ENCODE measurements at places on chromosomes 3 and 15.

DNA sequence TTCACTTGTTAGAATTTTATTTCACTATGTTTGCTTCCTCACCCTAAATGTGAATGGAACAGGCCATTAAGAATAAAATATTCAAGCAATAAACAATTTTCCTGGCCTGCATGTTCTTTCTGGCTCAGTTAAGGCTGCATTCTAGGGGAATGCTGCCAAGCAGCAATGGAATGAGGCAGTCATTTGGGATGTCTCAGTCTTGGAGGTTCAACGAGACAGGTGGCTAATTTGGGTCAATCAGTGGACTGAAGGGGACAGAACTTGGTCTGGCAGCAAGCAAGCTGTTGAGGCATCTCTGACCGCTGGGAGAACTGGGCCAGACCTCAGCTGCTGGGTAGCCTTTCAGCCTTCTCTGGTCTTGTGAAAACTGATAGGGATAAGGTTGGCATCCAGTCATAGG is 241.6 kb downstream of the NLGN1 start:
- DNase-seq = no peak

DNA sequence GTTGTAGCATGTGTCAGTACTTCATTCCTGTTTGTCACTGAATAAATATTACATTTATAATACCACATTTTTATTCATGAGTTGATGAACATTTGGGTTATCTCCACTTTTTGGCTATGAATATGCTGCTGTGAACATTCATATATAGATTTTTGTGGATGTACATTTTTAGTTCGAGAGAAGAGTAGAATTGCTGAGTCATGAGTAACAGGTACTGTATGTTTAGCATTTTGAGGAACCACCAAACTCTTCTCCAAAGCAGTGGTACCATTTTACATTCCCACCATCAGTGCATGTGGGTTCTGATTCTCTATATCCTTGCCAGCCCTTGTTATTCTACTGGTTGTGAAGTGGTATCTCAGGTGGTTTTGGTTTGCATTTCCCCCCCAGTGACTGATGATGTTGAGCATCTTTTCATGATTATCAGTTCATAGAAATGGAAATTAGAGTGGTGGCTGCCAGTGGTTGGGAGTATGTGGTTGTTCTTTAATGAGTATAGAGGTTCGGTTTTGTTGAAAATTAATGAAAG is 59.6 kb downstream of the CCDC66 start:
- DNase-seq = no peak

GRCh38 chr3:132872711-132873110 is 150.5 kb upstream of the NPHP3 start:
- no peak for DNase-seq

DNA sequence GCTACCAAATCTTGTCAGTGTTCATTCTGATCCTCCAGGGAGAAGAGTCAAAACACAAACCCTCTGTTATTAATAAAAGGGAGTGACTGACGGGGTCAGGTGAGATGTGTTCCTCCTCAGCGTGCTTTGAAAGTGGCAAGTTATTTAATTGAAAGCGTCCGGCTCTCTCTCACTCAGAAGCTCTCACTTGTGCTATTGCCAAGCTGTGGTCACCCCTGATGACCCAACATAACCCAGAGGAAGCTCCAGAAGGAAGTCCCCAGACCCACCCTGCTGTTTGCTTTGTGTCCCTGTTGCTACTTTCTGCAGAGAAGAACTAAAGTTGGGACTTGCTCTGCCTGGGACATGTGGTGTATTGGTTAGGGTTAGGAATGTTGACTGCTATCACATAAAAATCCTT is 235.6 kb downstream of the EDEM1 start:
- DNase-seq = no peak

GRCh38 chr15:68025835-68026424 is 28.2 kb upstream of the PIAS1 start:
- DNase-seq = no peak

GRCh38 chr15:87348746-87349145 is 907.8 kb downstream of the NTRK3 start:
- no peak for DNase-seq

DNA sequence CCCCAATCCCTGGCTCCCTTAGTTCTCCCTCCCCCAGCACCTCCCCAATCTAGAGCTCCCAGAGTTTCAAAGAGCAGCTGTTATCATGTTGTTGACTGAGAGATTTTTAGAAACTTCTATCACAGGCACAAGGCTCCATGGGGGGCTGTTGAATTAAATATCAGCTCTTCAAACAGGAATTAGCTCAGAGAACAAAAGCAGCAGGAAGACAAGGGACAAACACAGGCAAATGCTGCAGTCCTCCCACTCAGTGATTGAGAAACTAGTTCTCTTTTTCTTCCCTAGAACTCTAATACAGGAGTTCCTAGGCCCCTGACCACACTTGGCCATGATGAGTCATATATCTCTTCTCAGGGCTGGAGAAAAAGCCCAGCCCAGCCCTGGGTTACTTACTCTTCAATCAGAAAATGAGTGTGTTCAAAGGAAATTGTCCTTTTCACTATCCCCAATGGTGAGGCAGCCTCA is 262.1 kb downstream of the IGSF11 start:
- no peak for DNase-seq

DNA sequence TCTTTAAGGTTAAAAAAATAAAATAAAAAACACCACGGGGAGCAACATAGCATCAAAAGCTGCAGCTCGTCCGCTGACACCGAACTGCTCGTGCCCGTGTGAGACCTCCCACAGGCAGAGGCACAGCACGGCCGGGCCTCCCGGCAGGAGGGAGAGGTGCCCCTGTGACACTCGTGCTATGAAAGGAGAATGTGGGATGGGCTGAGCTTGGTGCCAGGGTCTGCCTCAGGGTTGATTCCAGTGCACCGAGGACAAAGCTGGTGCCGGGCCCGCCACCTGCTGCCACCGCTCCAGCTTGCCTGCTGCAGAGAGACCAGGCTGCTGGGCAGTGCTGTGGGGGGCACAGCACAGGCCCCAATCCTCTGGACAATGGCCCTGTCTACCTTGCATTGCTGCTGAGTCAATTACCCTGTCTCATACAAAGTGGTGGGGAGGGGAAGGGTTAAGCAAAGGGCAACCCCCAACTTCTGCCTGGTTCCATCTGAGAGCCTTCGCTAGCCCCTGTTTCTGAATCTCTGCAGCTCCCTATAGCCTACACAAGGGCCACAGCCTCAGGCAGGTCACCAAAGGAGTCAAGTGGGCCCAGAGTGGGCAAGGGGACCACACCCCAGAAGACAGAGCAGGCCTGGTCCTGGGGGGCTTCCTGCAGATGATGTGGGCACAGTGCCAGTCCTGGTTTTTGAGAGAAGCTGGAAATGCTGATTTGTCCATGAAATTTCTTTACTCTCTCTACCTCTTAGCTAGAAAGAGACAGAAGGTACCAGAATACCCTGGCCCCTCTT is 74.0 kb upstream of the SNRPA1 start:
- DNase-seq = no peak

DNA sequence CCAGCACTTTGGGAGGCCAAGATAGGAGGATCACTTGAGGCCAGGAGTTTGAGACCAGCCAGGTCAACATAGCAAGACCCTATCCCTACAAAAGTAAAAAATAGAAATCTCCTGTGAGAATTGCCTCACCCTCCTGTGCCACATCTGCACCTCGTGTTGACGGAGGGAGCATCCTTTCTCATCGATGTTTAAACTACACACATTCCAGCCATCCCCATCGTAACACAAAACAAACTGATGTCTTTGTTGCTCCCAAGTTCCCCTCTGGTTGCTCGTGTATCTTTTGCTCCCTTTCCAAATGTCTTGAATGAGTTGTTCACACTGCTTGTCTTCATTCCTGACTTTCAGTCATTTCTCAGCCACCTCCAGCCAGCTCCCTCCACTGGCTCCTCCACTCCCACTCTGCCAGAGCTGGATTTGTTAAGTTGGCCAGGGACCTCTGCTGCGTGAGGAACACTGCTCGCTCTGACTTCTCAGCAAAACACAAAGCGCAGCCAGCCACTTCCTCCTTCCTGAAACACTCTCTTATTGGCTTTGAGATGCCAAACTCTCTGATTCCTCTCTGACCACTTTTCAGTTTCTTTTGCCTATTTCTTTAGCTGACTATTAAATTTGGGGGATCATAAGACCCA is 53.6 kb upstream of the ATP13A3 start:
- DNase-seq = no peak

- peak; percentile 19 for DNase-seq
These were observed 171.8 kb upstream of the CDIN1 start for GRCh38 chr15:36407647-36408046.

- DNase-seq = peak; percentile 36
These were observed 49.4 kb upstream of the FMN1 start for GRCh38 chr15:33243869-33244268.

GRCh38 chr3:32877598-32877997 is 59.8 kb downstream of the TRIM71 start:
- DNase-seq = no peak

DNA sequence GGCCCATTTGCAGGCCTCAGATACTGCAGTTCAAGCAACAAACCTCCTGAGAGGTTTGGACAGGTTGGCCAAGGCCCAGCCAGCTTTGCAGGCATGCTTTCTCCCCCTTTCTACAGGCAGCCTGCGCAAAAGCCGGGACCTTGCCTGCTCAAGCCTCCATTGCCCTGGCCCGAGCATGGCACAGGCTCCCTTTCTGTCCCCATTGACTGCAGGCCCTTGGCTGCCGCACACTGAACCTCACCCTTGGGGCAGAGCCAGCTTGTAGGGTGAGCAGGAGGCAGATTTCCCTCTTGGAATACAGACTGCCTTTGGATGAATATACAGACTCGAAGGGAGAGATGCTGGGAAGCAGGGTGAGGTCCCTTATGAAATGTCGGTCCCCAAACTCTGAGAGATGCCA is 461.7 kb upstream of the PROK2 start:
- DNase-seq = no peak

GRCh38 chr3:193677734-193678133 is 84.7 kb downstream of the OPA1 start:
- no peak for DNase-seq

GRCh38 chr3:155663467-155664212 is 81.2 kb downstream of the PLCH1 start:
- DNase-seq = peak; percentile 5

GRCh38 chr3:59502806-59503205 is 453.0 kb upstream of the CFAP20DC start:
- no peak for DNase-seq

GRCh38 chr15:35393398-35393797 is 152.6 kb downstream of the DPH6 start:
- no peak for DNase-seq

DNA sequence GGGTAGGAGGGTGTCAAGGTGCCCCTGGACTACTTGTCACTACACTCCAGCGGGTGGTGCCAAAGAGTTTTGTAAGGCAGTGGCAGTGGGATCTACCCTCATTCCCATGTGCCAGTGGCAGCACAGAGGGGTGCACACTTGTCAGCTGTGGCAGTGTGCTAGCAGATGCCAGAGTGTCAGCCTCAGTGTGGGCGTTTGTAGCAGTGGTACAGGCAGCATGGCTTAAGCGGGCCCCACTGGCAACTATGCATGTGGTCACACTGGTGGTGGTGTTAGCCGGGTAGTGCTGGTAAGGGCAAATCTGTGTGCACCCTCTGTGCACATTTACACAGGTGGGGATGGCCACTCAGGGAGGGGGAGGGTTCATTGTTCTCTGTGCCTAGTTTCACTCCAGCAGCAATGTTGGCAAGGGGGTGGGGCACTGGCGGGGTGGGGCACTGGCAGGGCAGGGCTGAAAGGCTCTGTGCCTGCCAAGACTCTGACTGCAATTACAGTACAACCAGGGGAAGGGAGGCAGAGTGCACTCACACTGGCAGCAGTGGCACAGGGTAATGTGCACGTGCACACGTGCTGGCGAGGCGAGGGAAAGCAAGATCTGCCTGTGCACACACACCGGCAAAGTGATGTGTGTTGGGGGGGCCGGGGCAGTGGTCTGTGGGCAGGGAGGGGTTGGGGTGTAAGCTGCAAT is 31.8 kb downstream of the MYO9A start:
- DNase-seq = no peak

GRCh38 chr15:96363707-96364106 is 33.2 kb downstream of the NR2F2 start:
- no peak for DNase-seq

DNA sequence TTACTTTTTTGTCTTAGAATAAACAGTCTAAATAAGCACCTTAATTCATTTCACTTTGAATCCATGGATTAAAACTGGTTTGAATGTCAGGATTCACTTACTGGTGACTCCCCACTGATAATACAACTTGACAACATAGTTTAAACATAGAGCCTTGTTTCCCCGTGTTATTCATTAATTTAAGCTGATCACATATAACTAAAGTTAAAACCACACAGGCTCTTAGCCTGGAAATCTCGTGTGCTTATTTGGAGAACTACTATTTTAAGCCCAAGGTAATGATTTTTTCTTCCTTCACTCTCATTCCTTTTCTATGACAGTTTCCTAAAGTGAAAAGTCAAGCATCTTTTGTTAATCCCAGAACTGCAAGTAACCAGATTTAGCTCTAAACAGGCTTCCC is 64.2 kb downstream of the HACD2 start:
- no peak for DNase-seq

GRCh38 chr3:178802259-178802658 is 266.0 kb downstream of the KCNMB2 start:
- no peak for DNase-seq

DNA sequence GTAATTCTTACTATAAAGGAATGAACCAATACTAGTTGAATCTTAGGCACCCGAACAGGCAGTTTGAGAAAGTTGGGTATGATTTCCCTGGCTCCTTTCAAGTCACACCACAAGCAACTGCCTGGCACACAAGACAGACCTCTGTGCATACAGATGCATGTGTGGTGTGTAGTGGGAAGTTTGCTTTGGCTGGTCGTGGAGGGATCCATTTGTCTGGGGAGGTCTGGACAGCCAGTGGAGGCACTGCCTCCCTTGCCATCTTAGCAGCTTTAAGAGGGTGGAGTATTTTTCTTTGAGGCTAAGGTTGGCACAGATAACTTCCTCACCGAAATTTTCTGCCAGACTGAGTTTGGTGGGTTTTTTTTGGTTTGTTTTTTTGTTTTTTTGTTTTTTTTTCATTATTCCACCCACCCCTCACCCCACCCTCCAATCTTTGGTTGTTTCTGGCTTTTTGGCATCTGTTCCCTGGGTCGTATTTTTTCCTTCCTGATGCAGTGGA is 97.1 kb downstream of the TMEM212 start:
- DNase-seq = no peak

- no peak for DNase-seq
These were observed 928 bp upstream of the CCR4 start for GRCh38 chr3:32950516-32950915.

- no peak for DNase-seq
These were observed 93.0 kb downstream of the HHLA2 start for GRCh38 chr3:108389372-108389771.

DNA sequence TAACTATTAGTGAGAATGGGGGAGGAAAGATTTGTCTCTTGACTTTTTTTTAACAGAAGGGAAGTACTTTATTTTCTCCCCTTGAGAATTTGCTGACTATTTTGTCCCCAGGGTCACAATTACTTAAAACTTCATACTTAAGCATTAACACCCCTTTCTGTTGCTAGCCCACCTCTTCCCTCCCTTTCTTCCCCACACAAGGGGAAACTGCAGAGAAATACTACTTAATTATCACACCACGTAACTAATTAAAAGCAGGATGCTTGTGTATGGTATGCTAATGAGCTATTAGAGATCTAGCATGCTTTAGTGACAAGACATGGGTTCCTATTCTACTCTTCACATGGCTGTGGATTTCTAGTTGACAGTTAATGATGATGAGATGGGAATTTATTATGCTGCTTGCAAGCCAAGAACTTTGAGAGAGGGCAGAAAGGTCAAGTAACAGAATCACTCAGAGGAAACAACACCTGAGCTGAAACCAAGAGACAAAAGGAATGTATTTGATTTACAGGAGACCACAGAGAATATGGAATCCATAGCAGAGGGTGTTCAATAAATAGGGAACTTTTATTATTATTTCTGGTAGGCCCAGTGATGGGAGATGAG is 179.2 kb downstream of the LSAMP start:
- no peak for DNase-seq

All from ACHN (cell line).